ENCODE measurements at places on chromosomes 6 and 20.

DNA sequence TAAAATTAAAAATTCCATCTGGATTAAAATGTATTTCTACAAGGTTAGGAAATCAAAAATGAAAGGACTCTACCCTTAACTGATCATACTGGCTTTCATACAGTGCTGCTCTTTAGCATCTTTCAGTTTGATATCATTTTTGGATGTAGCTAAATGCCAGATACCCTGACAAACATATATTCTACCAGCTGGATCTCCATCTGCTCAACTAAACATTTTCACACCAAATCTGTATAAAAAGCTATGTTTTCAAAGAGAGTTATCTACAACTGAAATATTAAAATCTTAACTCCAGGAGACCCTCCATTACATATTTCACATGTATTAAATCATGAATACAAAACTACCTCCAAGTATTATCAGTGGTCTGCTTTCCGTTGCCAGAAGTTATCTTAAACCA, 95.7 kb downstream of the EPHA7 start:
- no peak for DNase-seq

DNA sequence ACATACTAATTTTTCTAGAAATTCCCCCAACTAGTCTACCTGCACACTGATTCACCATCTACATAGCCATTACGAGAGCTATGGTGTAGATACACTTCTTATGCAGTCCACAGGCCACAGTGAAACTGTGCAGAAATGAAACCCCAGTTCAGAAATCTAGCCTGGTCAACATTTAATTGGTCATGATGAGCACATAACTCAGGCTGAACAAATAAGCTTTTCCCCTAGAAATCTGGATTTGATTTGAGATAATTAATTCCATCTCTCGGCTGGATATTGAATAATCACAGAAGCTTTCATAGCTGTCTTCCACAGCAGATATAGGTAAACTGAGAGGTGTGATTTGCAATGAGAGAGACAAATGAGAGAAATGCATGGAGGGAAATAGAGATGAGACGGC, 22.6 kb upstream of the TINAG start:
- DNase-seq, result no peak

GRCh38 chr20:17735959-17736621, 36.3 kb downstream of the BANF2 start:
- no peak for DNase-seq

DNA sequence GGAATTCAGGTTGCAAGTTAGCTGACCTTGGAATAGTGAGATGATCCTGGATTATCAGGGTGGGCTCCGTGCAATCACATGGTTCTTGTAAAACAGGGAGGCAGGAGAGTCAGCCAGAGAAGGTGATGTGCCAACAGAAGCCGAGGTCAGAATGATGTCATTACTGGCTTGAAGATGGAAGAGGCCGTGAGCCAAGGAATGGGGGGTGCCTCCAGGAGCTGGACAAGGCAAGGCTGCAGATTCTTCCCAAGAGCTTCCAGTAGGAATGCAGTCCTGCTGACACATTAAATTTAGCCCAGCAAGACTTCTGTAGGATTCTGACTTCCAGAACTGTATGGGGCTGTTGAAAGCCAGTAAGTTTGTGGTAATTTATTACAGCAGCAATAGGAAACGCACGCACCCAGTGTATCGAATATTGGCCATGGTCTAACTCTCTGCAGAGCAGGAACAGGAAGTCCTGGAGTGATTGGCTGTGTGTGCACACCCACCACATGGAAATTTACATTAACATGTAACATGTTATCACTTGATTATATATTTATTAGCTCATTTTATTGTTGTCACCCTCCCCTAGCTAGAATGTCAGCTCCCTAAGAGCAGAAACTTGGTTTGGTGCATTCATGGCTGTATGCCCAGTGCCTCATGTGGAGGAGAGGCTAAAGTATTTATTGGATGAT, 19.1 kb downstream of the SLC24A3 start:
- DNase-seq, result no peak

- DNase-seq, result no peak
Measured at GRCh38 chr6:148407372-148407771, 64.7 kb downstream of the SASH1 start.

DNA sequence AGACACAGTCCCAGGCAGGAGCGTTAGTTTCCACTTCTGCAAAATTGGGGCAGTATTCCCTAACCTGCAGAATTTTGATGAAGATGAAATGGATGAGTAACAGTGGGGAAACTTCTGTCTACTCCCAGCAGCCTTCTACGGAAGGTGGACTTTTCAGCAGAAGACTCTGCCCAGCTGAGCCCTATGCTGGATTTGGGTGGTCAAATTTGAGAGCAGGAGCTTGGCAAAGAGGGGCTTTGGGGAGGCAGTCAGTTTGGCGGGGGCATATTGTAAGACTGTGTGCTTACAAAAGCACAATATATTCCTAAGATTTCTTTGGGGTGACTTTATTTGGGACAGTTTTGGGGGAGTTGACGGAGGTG, 5.4 kb upstream of the SDCBP2 start:
- DNase-seq, result no peak

GRCh38 chr6:41724228-41724580, 11.2 kb downstream of the TFEB start:
- no peak for DNase-seq

GRCh38 chr6:121247386-121247785, 86.9 kb downstream of the TBC1D32 start:
- no peak for DNase-seq

DNA sequence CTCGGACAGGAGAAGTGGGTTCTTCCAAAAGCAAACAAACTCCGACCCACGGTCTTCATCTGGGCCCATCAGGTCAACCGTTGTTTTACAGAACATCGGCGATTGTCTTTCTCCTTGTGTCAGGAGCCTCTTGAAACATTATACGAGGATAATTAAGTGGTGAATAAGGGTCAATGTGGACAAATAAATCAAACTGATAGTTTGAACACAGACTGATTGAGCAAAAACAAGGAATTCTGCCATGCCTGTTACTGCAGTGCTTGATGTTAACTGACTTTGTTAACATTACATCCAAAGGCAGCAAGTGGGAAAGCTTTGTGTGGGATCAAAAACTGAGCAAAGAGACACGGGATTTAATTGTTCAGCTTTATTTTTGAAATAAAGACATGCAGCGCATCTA, 101.1 kb upstream of the IFNGR1 start:
- DNase-seq, result no peak

- DNase-seq, result no peak
Measured at GRCh38 chr6:130912434-130912833, 85.2 kb downstream of the SMLR1 start.

GRCh38 chr6:37965964-37966676, 146.6 kb downstream of the ZFAND3 start:
- DNase-seq, result no peak

DNA sequence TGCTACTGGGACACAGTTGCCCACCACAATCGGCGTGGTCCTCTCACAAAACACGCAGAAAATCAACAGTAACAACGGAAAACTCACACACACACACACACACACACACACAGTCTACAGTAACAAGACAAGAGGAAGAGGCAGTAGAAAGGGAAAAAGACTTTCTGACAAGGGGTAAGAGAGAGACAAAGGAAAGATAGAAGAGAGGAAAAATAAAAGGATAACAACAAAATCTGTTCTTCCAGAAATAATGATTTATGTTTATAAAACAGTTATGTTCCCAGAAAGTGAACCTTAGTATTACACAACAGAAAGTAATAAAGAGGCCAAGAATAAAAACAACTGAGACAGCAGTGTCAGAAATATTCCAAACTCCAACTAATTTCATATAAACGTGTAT, 2.9 kb downstream of the RANBP9 start:
- no peak for DNase-seq

DNA sequence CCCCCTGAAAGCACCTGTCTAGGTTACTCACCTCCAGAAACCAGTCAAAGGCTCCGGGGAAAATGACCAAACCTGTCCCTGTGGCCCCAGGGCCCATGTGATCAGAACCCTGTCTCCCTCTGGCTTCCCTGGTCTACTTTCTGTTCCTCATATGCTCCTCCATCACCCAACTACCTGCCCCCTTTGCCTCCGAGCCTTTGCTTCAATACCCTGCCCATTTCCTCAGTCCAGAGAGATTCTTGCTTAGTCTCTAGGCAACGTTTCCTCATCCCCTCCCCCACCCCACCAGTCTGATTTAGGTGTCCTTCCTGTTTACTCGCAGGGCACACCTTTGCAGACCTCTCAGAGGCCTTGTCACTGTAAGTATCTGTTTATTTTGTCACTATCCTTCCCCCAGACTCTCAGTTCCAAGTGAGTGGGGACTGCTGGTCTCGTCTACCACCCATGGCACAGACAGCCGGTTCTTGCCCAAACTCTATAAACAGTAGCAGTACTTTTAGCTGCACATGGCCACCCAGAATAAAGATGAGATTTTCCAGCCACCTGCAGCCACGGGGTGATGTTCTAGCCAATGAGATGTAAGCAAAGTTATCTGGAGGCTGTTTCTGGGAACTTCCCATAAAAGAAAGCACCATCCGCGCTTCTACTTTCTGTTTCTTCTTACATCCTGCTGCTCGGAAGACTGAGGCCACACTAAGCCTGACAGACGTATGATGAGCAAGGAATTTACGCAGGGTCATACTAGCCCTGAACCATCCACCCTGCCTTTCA, 13.3 kb downstream of the ELOVL5 start:
- no peak for DNase-seq
